ENCODE measurements at places on chromosomes 7 and 10.

DNA sequence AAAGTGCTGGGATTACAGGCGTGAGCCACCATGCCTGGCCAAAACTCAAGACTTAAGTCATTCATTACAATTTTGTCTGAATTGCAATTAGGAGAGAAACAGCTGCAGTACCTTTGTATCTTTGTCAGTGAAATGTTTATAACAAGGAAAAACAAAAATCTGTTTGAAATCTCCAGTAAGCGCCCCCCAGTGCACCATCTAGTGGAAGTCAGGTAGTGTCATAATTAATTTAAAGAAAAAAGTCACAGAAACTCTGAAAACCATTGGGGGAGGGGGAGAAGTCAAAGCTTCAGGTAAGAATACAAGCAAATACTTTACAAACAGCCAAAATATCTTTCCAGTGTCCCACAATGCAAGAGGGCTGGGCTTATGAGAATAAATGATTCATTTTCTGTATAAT lies 2.8 kb downstream of the MPP7 start:
- peak; percentile 1 for DNase-seq

GRCh38 chr7:111383133-111383532 lies 179.2 kb downstream of the IMMP2L start:
- DNase-seq, result no peak

GRCh38 chr10:129839285-129840195 lies 124.5 kb downstream of the EBF3 start:
- DNase-seq, result no peak

DNA sequence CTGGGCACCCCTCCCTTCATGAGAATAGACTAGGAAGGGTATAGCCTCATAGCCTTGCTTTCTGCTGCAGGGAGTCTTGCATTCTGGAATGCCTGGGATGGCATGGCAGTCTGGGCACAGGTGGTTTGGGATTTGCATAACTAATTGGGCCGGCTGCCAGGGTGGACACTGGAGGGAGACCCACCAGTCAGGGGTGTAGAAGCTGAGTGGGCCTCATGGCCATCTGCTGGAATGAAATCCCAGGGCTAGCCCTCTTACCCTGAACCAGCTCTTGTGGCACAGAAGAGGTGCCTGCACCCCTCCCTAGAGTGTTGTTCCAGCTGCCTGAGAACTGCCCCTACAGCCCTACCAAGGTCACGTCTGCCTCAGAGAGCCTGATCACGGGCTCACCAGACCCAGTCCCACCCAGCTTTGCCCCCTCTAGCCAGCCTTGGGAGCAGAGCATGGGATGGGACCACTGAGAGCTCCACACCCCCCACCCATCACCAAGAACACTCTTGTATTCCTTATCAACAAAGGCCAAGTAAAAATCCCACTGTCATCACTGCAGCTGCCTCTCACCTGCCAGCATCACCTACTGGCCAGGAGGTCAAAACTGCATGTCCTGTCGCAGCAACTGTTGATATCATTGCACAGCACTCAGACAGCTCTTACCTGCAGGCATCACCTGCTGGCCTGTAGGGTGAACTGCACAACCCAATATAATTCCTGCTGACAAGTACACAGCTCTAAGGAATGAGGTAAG lies 148.9 kb downstream of the ZEB1 start:
- no peak for DNase-seq

DNA sequence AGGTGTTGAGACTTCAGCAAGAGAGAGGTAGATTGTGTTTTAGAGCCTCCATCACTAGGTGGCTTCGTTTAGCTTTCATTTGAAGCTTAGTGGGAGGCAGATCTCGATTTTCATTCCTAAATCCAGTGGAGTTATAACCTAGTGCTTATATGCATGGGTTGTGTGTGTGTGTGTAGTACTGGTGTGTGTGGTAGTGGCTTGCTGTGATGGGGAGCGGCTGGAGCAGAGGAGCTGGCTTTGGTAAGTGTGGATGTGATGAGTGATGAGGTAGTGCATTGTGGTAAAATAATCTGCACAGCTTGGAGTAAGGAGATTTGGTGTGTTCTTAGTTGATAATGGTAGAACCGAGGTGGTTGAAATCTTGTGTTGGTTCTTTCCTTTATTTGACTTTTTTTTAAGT lies 43.2 kb downstream of the AP3M1 start:
- DNase-seq, result no peak

- no peak for DNase-seq
Measured at GRCh38 chr10:86047588-86047987, 319.0 kb downstream of the GRID1 start.

DNA sequence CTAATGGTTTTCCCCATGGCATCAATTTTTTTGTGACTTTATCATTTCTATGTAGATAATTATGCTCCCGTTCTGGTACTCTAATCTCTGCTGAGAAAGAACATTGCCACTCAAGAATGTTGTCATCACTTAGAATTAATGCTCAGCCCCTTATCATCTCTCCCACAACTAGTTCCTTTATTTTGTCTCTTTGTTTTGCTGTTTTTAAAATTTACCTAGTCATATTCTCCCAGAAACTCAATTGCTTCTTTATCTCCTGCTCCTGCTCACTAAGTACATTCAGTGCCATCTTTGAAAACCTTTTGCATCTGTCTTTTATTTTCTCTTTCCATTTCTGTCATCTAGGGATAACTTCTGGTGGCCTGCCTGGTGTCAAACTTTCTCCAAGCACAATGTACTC lies 324.9 kb upstream of the MTPN start:
- no peak for DNase-seq

- DNase-seq, result peak; percentile 44
Measured at GRCh38 chr7:44977304-44977958, 1.4 kb downstream of the MYO1G start.

Data from T follicular helper cell (primary cell).